ENCODE measurements at places on chromosomes 12 and 14.

DNA sequence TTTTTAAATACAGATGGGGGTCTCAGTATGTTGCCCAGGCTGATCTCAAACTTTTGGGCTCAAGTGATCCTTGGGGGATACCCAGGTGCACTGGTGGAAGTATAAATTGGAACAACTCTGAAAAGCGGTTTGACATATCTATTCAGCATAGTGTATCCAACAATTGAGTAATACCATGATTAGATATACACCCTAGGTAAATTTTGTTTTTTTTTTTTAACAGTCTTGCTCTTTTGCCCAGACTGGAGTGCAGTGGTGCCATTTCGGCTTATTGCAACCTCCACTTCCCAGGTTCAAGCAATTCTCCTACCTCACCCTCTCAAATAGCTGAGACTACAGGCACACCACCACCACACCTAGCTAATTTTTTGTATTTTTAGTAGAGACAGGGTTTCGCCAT is 31.6 kb upstream of the SLC25A3 start:
- no peak for DNase-seq

DNA sequence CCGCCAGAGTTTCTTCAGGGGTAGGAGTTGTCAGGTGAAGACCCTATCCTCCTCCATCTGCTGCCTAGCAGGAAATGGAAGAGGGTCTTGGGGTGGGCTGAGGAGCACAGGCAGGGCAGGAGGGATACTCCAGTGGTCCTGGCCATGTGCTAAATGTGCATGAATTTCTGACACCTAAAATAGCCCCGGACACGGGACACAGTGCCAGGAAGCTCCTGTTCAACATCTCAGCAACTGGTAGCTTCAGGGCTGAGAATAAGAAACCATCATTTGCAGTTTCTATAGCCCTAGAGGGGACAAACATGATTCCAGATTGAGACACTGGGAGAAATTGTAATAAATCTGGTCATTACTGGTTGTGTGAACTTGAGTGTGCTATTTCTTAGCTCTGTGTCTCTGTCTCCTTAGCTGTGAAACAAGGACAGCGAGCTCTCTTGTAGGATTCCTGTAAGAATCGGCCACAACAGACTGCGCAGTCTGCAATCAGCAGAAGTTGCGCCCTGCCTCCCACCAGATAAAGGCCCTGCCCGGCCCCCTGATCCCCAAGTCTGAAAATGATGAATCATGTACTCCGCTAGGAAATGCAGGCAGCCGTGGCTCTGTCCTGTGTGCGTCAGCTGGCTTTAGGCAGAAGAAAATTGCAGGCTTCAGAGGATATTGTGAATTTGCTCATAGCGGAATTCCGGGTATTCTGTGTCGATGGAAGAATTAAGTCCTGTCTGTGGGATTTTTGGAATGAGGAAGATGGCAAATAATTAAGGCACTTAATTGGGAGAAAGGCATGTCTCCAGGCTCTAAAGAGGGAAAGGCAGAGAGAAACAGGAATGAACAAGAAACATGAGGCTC is 35.2 kb upstream of the MEG3 start:
- no peak for DNase-seq

DNA sequence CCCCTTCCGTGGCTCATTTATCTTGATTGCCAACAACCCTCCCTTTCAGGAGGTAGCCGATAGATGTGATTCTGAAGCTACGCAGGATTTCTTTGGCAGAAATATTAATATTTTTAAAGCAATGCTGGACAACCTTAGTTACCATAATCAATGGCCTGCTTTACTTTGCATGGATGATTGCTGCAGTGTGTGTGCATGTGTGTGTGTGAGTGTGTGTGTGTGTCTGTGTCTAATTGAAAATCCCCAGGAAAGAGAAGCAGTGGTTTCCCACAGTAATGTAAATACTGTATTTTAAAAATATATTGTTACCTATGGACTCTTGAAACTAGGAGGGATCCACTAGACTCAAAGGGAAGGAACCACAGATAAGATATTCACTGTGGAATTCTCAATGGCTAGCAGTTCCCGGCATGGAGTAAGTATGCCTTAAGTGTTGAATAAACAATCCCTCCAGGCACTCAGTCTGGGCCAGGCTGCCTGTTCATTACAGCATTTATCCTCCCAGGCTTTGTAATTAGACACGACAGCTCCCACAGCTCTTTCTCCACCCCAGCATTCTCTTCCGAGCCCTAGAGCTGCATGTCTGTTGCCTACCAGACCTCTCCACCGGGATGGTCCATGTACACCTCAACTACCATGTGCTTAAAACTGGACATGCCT is 22.5 kb upstream of the C14orf132 start:
- no peak for DNase-seq

GRCh38 chr14:21915826-21916225 is 242.2 kb upstream of the OR4E1 start:
- no peak for DNase-seq

- no peak for DNase-seq
Measured at GRCh38 chr14:104817930-104818713, 17.2 kb downstream of the ZBTB42 start.

DNA sequence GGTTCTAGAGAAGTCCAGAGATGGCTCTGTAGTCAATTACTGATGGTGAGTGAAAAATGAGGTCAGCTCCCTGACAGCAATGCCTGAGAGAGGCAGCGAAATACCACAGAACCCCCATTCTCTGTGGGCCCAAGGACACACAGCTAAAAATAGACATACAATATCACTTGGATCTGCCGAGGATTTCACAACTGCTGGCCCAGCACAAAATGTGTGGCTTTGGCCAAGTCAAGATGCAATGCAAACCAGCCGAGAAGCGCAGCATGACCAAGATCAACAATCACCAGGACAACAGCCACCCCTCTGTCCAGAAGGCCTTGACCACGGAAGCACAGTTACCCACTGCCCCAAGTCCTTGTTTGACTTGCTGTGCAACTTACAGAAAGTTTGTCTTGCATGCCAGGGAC is 52.2 kb downstream of the CKAP4 start:
- peak; percentile 91 for DNase-seq

- no peak for DNase-seq
Measured at GRCh38 chr14:75697918-75698317, 36.9 kb downstream of the TTLL5 start.

- no peak for DNase-seq
Measured at GRCh38 chr14:75589931-75590330, 11.5 kb downstream of the FLVCR2 start.

- no peak for DNase-seq
Measured at GRCh38 chr14:30077946-30078345, 150.3 kb upstream of the PRKD1 start.

- no peak for DNase-seq
Measured at GRCh38 chr12:19689801-19690472, 250.6 kb downstream of the AEBP2 start.

DNA sequence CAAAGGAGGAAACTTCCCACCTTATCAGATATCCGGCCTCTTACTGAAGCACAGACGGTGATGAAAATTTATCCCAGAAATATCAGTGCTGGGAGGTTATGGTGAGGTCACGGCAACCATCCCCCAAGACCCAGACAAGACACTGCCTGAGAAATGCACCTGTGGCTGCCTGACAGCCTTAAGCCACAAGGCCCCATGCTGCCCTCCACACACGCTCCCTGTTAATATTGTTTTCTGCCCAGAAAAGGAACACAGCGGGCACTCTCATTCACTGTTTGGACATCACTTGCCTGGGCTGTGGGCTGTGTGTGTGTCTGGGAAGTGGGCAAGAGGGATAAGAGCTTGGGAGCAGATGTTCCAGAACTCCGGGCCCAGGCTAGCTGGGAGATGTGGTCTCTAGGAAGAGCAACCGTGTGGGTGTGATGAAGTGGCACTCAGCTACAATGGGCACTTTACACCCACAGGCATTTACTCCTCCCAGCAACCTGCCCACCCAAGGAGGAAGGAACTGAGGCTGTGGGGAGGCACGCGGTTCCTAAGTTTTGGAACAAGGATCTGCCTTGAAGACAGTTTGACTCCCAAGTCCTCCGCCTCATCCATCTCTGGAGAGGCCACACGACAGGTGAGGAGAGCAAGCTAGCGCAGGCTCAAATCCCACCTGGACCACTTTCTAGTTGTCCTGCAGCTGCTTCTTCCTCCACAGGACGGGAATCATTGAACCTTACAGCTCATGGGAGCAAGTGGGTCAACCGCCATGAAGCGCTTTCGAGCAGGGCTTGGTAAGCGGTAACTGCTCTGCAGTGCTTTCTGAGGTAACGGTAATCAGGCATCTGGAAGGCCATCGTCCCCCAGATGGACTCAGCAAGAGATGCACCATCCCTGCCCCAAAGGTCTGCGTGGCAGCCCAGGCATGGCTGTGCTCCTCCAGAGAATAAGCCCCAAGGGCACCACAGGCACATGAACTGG is 91.4 kb downstream of the CHGA start:
- DNase-seq, result no peak

DNA sequence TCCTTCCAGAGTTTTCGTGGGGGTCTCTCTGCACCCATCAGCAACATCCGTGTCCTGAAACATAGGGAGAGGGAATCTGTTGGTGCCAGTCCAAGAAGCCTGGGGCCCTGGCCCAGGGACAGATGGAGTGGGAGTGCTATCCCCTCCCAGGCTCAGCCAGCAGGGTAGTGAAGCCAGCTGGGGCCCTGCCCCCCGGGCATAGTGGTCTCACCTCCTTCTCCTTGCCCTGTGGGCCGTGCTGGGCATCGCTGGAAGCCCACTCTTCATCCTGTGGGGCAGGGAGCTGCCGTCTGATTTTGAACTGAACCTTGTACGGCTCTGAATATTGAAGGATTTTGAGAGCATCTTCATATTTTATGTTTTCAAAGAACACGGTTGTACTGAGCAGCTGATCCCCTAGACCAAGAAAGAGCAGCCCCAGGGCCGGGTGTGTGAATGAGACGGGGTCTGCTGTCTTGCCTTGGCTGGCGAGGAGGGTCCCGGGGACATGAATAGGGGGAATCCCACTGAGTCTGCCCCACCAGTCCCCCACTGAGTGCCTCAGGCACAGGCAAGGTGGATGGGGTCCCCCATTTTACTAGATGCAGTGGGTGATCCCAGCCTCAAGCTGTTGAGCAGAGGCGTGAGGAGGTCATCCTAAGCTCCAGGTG is 23.3 kb downstream of the AHNAK2 start:
- no peak for DNase-seq

DNA sequence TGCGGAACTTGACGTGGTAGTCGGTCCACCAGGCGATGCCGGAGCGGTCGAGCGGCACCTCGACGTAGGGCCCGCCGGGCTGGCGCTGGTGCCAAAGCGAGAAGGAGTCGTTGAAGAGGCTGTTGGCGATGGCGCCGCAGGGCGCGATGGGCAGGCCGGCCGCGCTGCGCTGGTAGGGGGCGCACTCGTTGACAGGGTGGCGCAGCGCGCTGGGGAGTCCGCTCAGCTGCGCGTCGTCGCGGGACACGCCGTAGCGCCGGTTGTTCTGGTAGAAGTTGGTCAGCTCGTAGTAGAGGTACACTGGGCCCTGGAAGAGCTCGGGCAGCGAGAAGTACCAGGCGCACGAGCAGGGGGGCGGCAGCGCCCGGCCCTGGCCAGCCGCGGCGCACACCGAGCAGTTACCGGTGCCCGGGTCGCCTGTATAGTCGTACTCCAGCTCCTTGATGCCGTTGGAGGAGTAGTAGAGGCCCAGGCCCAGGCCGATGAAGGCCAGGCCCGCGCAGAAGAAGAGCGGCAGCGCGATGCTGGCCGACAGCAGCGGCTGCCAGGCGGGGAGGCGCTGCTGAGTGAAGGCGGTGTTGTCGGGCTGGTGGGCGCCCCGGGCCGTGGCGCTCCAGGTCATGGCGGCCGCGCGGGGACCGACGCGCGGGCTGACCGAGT is 482 bp downstream of the TMEM30B start:
- DNase-seq, result no peak

- DNase-seq, result no peak
Measured at GRCh38 chr12:102927220-102927619, 10.2 kb upstream of the PAH start.

DNA sequence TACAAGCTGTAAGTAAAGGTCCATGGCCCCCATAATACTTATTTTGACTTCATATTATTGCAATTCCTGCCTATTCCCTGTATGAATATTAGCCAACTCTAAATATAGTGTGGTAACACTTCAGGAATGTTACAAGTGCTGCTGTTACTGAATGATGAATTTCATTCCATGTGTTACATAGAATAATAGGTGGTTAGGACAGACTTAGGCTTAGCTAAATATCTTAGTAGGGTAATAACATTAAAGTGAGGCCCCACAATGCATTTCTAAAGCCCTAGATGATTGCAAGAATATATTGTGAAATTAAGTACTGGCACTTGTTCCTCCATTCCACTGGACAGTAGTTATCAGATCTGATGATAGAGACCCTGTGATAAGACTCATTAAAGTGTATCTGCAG is 182.7 kb downstream of the PCNX1 start:
- DNase-seq, result peak; percentile 28

DNA sequence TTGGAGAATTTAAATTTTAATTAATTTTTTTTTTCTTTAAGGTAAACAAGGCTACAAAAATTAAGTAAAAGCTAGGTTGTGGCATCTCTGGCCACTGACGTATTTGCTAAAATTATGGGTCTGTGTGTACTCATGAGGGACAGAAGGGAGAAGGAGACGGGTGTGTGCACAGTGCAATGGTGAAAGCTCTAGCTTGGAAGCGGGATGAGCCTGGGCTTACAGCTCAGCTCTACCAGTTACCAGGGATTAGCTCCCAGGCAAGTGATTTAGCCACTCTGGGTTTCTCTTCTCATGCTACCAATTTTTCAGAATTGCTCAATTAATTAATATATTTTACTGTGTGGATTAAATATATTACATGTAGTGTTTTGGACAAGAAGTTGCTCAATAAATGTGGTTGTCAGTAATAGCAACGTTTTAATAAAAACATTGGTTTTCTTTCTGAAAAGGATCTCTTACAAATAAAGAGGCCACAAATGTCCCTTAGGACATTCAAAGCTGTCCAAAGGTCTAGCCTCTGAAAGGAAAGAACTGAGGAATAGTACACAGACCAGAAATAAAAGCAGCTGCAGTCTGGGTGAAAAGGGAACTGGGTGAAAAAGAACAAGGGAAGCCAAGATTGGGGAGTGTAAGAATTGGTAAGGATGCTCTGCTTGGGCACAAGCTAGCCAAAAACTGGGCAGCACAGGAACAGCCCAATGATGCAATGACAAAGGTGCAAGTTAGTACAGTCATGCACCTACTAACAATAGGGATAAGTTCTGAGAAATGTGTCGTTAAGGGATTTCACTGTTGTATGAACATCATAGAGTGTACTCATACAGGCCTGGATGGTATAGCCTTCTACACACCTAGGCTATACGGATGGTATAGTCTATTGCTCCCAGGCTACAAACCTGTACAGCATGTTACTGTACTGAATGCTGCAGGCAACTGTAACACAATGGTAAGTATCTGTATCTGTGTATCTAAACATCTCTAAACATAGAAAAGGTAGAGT is 61.7 kb downstream of the FERMT2 start:
- DNase-seq, result no peak

- no peak for DNase-seq
Measured at GRCh38 chr12:62722971-62723680, 211.8 kb downstream of the PPM1H start.

- DNase-seq, result no peak
Measured at GRCh38 chr14:30389134-30389876, 169.7 kb upstream of the G2E3 start.

DNA sequence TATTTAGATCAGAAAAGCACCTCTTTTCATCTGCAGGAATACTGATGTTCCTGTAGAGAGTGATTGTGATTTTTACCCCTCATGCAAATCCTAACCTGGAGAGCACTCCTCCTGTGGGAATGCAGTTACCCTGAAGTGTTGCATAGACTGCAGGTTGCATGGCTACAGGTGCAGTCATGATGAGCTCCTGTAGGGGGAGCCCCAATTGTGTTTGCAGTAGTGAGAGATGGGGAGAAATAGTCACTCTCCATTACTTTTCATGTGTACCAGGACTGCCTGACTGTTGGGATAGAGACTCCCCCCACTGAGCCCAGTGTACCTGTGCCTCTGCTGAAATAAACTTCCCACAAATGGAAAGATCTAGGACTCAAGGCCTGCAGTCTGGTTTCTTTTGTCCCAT is 1086.5 kb downstream of the SLC6A15 start:
- no peak for DNase-seq

Measured in GM04503 (cell line).